NAMALWA (cell line): ENCODE measurements at places on chromosomes 4 and X.

DNA sequence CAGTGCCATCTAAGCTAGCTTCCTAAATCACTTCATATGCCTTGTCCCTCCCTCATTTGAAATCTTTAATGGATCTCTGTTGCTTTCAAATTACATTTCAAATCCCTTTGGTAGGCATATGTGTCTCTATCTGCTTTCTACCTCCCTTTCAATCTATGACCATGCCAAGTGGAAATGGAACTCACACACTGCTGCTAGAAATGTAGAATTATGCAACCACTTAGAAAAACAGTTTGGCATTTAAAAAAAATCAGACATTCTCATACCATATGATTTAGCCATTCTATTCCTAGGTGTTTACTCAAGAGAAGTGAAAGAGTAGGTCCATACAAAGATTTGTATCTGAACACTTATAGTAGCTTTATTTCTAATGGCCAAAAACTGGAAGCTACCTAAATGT is 413.5 kb upstream of the INTU start:
- DNase-seq: no peak

- no peak for DNase-seq
Observed at GRCh38 chr4:186734251-186734650, 10.6 kb upstream of the FAT1 start.

DNA sequence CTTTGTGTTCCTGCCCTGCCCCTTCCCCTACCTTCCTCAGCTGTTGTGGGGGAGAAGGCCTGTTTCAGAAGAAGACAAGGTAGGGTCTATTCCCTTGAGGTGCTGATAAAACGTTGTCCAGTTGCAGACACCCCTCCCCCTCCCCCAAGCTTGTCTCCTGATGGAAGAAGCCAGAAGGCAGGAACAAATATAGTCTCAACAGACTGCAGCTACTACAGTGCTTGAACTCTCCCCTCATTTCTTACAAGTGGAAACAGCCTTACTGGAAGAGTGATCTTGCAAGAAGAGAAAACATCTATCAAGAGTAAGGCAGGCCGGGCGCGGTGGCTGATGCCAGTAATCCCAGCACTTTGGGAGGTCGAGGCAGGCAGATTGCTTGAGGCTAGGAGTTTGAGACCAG is 11.0 kb upstream of the MAP7D3 start:
- no peak for DNase-seq

DNA sequence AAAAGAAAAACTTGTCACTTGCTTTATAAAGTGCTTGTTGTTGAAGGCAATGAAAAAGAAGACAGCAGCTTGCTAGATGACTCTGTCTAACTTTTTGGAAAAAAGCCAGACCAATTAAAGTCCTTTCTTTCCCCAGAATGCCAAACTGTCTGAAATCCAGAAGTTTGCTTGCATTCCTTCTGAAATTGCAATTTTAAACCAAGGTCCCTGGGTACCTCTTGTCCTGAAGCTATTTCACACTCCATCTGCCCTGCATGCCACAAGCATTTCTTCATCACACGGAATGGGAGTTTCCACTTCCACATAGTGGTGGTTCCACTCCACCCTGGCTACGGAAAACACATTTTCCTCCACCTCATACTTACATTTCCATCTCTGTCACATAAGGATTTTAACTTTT is 101.0 kb downstream of the PAPSS1 start:
- DNase-seq: no peak

GRCh38 chr4:2761035-2761923 is 5.1 kb upstream of the TNIP2 start:
- DNase-seq: no peak
